Caudate nucleus (tissue), 63 donors: ENCODE measurements at places on chromosomes 4 and X.

- no peak for DNase-seq
Observed at GRCh38 chrX:10282490-10282889, 125.7 kb downstream of the CLCN4 start.

- no peak for DNase-seq
Observed at GRCh38 chr4:165343353-165344191, 16.1 kb downstream of the MSMO1 start.

DNA sequence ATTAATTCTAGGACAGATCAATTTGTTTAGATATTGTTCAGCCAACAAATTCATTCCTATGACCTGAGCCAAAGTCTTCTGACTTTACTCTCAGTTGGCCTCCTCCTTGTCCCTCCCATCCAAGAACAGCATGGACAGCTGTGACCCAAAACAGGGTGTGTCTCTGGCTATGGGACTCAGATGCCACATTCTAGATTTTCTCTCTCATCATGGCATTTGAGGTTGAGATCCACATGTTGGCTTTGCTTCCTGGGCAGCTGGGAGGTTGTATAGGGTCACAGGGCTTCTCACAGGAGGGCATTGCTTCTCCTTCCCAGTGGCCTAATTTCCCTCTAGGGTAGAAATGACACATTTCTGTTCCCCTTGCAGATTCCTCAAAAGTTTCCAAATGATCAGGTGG lies 22.6 kb upstream of the EGF start:
- no peak for DNase-seq

- no peak for DNase-seq
Observed at GRCh38 chr4:24794916-24795665, at the start of gene SOD3. Gene SOD3 (plus strand): TSS chr4:24795573. CDS start chr4:24799522, 3,949 bp downstream.
